Right lobe of liver (tissue), 6 donors: ENCODE measurements at places on chromosomes 3 and 15. TPM values are rescaled to one million over a fixed set of nuclear protein-coding genes. Genes with fewer than 3 reads are reported as not detected.

The NANOGP8 gene
- total RNA-seq = 0.31 TPM

GRCh38 chr15:77018796-77019505 is 24.0 kb downstream of the PSTPIP1 start:
- peak; percentile 39 for DNase-seq

DNA sequence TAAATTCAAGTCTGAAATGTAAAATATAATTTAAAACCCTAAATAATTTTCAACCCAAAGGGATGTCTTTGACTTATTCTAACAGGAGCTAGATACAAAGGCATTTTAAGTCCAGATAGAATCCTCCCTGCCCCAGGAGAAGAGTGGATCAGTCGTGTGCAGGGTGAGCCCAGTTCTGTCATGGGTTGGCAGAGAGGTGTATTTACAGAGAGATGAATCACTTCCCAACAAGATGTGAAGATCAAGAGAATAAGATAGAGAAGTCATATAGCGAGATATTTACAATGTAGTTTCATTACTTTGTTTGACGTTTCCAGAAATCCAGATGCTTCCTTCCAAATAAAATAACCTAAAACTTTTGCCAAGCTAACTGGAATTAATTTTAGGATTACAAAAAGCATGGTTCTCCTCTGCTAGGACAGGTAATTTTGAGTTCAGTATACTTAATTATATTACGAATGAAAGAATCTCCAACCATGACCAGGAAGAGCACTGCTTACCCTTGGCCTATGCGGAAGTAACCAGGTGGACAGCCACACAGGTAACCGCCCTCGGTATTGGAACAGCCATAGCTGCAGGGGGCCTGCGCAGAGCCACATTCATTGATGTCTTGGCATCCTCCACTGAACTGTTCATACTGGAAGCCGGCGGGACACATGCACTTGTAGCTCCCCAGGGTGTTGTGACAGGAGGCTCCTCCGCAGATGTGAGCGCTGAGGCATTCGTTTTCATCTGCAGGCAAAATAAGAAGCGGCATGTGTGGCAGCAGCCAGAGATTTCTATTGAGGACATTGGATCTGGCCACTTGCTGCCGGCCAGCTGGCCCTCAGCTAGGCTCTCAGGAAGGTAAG is 84.0 kb downstream of the DUT start:
- no peak for DNase-seq

The CCRL2 gene
- 2.3 TPM for total RNA-seq

The SNURF gene
- 0.99 TPM for total RNA-seq

- no peak for DNase-seq
Measured at GRCh38 chr3:70640481-70640880, 328.0 kb upstream of the MDFIC2 start.

- no peak for DNase-seq
Measured at GRCh38 chr3:66567077-66567476, 66.3 kb upstream of the LRIG1 start.

DNA sequence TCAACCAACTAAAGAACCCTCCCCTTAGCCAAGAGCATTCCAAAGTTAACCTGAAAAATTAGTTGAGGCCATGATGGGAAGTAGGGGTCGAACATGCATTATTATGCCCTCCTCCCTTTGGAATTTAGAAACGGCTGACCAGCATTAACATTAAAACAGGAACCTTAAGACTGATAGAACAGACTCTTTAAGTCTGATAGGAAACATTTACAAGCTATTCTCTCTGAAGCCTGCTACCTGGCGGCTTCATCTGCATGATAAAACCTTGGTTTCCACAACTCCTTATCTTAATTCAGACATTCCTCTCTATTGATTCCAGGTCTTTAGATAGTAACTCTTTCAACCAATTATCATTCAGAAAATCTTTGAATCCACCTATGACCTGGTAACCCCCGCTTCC is 331.0 kb downstream of the CGGBP1 start:
- DNase-seq = no peak

The SPATA12 gene
- total RNA-seq = not detected

GRCh38 chr3:62625268-62625667 is 249.9 kb downstream of the CADPS start:
- DNase-seq = no peak

DNA sequence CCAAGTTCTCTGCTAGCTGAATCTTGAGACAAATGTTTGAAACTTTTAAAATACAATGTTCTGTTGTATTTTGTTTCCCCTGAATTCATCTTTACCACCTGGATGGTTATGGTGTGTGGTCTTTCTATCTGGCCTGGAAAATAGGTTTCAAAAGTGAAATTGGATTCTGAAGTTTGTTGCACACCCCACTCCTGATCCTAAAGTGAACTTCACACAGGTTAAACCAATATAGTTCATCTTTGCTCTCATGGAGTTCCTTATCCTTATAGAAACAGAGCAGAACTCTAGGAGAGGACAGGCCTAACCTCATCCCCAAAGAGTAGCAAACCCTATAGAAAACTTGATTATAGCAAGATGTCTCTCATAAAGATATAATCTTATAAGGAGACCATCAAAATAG is 179.4 kb upstream of the BCL6 start:
- DNase-seq = no peak

DNA sequence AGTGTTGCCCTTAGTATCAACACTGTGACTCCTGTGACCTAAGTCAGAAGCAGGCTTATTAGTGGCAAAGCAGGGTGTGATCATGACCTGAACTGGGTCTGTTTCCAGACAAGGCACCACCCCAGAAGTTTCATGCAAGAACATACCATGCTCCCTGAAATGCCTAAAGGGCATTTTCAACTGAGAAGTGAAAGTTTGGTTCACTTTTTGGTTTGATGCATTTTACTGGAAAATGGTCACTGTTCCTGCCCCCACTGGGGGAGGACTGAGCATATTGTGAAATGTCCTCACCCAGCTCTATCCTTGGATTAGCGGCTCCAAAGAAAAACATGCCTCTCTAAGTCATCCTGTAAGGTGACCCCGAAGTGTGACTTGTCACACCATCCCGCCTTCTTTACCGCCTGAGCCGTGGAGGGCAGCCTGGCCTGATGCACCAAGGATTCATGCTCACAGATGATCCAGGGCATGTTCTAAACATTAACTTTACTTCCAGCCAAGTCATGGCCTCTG is 3.1 kb upstream of the FAM240A start:
- no peak for DNase-seq

The HCLS1 gene
- 17.3 TPM for total RNA-seq

GRCh38 chr15:53586799-53587198 is 172.7 kb downstream of the WDR72 start:
- DNase-seq = peak; percentile 51

The GOLGA6D gene
- total RNA-seq = not detected

DNA sequence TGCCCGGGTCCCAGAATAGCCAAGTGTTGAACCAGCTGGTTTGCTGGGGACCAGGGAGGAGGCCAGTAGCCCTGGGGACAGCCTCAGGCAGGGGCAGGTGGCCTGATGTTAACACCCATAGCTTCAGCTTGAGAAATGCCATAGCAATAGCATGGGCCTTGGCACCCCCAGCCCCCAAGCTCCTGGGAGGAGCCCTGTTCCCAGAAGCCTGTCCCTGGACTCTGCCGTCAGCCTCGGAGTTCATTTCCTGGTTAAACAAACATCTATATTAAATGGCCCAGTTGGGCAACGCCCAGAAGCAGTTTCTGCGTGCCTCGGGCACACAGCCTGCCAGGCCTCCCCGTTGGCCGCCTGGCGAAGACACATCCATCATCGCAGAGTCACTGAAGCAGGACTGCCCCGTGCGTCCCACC is 58.2 kb downstream of the FGD5 start:
- DNase-seq = peak; percentile 89

- DNase-seq = no peak
Measured at GRCh38 chr3:79521221-79521848, 246.5 kb downstream of the ROBO1 start.

The AHSG gene
- total RNA-seq = 949 TPM

DNA sequence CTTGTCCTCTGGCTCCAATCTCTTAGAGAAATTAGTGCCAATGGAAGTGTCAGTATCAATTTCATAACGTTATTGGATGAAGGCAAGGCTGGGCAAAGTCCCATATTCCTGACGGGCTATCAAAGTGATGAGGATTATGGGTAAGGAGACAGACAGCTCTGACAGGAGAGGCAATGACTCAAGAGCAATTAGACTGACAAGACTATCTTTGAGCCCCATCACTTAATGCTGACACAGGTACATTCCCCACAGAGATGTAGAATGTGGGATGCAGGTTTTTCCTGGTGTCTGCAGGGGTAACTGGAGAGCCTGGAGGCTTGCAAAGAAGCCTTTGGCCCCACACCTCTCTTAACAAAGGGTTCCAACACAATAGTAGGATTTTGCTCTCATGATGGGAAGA is 208.3 kb downstream of the NTRK3 start:
- DNase-seq = no peak

GRCh38 chr3:159238646-159239045 is 436.8 kb downstream of the MFSD1 start:
- DNase-seq = no peak

DNA sequence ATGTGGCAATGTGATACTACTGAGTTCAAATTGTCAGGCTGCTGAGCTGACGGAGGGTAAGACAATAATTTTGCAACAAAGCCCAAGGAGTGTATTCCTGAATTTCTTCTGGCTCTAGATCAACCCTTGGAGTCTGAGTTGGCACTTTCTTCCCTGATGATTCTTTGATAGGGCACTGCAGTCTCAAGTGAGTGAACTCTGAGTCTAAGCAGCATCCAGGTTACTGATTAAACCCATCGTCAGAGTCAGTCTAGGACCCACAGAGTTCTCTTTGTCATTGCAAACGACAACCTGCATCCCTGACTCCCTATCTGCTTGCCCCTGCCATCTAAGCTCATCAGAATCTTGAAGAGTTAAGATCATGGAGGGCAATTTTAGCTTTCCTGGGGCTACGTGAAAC is 58.6 kb downstream of the MME start:
- no peak for DNase-seq

DNA sequence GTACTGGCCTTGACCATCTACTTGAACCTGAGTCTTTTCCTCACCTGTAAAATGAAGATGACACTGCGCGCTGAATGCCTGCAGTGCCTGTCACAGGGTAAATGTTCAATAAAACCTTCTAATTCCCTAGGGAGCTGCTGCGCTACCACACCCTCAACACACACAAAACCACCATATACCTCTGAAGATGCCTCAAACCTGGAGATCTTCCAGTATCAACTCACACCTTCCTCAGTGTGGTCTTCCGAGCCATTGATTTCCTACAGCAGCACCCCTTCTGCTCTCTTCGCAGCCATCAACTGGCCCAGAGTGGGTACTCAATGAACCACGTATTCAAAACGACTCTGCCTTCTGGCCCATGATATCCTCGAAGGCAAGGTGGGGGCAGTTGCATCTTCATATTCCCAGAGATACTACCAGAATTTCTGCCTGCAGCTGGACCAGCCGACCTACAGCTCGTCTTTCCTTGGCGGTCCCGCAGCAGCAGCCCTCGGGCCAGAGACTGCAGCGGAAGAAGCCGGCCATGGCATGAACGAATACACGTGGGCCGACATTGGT is 695 bp downstream of the RPL32 start:
- DNase-seq = no peak

GRCh38 chr3:33613041-33613440 is 105.0 kb downstream of the CLASP2 start:
- DNase-seq = no peak

DNA sequence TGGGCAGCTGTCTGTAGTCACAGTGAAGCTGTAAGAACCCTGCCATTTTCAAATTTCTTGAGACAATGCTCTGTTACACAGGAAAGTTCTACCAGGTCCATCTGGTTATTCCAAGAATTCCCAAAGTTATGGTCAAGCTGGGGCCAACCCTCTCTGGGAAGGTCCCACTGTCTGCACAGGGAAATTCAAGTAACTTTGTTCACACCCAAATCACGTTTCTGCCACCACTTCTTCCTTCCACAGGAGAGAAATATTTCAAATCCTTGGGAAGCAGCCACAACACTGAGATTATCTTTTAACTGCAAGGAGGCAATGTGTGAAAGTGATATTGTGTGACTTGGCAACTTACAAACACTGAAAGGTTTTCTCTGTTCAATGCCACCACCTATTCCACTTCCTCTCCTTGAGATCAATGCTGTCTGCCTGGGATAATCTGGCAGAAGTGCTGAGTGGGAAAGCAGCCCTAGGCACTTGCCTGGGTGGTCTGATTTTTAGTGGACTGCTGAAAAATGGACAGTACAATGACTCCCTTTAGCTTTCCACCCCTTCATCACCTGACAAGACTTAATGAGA is 5.6 kb downstream of the SCAMP2 start:
- DNase-seq = no peak

GRCh38 chr3:156037356-156037755 is 83.0 kb upstream of the KCNAB1 start:
- DNase-seq = no peak

DNA sequence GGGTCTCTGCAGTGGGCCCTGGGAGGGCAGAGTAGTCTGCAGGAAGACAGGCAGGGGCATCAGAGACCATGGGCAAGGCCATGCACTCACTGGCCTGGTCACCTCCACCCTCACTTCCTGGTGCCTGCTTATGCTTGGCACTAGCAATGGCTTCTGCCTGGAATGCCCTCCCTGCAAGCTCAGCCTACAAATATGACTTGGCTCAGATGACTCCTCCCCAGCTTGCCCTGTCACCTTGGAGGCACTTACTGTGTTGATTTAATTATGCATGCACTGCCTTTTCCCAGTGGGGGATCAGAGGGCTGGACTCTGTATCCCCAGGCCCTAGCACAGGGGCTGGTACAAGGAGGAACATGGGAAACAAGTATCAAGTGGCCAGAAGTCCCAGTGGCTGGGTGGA is 7.8 kb downstream of the C3orf18 start:
- DNase-seq = no peak

The SLC28A1 gene
- total RNA-seq = 38.4 TPM

The XCR1 gene
- 0.06 TPM for total RNA-seq

The CEMIP gene
- total RNA-seq = not detected

DNA sequence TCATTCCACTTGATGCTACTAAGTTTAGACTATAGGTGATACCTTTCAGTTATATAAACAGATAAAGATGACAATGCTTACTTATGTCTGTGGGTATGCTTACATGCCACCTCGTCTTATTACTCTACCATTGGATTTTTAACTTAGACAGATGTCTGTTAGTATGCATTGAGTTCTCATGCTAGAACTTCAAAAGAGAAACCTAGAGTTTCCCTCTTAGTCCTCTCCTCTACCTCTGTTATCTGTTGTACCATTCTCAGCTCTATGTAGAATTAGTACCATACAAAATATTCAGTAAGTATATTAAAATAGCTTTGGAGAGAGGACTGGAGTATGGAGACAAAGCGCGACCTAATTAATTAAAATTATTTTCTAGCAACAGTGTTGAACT is 111.3 kb downstream of the BBX start:
- no peak for DNase-seq

The ALS2CL gene
- total RNA-seq = 12.9 TPM

- no peak for DNase-seq
Measured at GRCh38 chr3:134483195-134483900, 2.4 kb downstream of the ANAPC13 start.

DNA sequence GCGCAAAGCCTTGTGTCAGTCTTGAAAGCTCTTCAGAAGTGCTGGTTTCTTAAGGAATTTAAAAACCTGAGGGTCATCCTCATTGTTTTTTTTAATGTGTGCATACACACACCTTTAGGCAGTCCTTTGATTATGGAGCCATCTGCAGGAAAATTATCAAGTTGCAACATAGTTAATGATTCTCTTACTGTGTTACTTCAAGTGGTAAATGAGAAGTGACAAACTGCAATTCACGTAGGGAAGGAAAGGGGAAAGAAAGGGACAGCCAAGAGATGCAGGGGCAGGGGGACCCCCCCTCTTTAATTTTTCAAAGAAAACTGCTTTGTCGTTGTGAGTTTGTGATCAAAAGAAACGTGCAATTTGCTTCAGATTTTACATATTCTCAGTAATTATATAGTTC is 162.4 kb upstream of the CGNL1 start:
- DNase-seq = no peak

- no peak for DNase-seq
Measured at GRCh38 chr15:80558631-80559319, 136.3 kb upstream of the ABHD17C start.

The RPL22L1 gene
- total RNA-seq = 126 TPM

The CCDC54 gene
- not detected for total RNA-seq
